ENCODE measurements at places on chromosomes 11 and 22. TPM values are rescaled to one million over a fixed set of nuclear protein-coding genes. Genes with fewer than 3 reads are reported as not detected.
A peak's percentile ranks its signal among the peaks of the same experiment; 100 is the strongest.

DNA sequence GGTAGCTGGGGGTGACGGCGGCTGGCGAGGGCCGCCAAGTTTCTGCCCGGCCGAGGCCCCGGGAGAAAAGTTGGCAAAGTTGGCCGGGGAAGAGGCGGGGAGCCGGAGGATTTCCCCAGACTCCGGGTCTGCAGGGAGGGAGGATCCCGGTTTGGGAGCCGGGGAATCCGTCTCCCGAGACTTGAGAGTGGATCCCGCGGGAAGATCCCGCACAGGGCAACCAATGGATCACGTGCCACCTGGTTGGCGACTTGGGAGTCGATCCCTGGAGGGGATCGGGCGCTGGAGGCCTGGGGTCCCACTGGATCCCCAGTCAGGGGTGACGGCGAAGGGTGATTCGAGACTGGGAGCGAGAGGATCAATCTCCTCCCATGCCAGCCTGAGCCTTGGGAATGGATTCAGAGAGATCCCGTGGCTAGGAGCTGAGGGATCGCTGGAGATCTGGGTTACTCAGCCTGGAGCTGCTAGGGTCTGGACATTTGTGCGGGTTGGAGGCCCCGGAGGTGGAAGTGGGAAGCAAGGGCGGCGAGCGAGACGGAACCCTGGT lies 394 bp downstream of the KIAA1671 start:
- DNase-seq = no peak

DNA sequence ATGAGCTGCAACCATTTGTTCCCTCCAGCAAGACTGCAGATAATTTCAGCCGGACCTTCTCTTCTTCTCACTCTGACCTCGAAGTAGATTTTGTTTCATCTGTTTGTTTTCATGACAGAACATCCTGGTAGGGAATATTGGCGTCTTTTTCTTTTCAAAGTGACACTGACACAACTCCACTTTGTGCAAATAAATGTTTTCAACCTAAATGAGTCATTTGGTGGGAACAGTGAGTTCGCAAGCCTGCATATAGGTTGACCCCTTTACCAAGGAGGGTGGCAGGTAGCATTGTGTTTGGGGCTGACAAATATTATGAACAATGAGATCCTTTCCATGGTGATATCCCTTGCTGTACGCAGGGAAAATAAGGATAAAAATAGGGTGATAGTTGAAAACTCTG lies 55.0 kb downstream of the LARGE1 start:
- DNase-seq = no peak

DNA sequence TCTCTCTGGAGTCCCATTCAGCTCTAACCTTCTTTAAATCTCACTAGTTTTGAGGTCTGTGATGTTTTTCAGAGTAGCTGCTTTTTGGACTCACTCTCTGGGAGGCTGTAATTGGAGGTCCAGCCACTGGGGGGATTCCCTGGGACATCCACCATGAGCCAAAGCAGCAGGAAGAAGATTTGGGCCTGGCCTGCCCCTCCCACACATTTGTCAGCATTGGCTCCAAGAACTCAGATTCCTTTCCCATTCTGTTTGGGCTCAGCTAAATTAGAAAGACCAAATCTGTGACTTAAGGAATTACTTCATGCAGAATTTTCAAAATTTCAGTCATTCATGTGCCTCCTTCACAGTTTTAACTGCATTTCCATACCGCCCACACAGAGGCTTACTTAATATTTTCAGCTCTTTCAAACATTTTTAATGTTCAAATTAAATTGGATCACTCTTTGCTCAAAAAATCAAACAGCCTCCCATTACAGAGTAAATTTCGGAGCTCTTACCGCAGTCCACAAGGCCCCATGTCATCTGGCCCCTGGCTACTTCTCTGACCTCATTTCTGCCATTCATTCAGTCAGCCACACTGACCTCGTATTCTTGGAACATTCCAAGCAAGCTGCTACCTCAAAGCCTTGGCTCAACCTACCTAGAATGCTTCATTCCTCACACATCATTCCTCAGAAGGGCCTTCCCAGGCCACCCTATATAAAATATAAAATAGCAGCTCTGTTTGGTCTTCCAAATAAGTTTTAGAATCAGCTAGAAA lies 54.5 kb upstream of the RRAS2 start:
- peak; percentile 71 for DNase-seq

GRCh38 chr11:76551400-76551799 lies 106.6 kb downstream of the EMSY start:
- DNase-seq = no peak

DNA sequence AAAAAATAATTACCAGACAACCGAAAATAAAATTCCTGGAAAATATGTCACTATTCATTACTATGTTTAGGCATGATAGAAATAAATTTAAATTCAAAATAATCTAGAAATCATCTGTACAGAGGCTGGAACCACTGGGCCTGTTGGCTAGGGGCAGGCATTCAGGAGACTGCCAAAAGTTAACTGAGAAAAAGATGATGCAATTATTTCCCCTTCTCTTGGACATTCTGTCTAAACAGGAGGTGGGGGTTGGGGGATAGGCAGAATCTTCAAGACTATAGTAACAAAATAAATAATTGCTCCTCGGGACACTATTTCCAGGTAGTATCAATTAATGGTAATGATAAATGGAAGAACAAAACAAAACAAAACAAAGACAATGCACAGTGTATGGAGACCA lies 14.1 kb downstream of the BTBD10 start:
- peak; percentile 26 for DNase-seq

GRCh38 chr11:115919341-115920091 lies 415.3 kb upstream of the CADM1 start:
- no peak for DNase-seq

DNA sequence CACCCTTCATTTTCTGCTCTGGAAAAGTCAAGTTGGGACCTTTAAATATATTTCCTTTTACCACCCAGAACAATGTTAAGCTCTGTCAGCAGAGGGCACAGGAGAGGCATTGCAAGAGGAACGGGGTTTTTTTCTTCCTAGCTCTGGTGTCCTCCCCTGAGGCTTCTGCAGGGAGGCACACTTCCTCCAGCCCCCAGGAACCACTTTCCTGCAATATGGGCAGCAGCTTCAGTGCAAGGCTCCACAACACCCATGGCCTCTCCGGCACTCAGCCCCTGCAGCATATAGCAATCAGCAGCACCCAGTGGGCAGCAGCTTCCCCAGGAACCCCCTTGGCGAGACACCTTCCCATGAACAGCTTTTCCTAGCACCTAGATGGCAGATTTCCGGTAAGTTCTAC lies 101.4 kb downstream of the SYT9 start:
- no peak for DNase-seq

Gene OR52J3
- not detected for total RNA-seq

DNA sequence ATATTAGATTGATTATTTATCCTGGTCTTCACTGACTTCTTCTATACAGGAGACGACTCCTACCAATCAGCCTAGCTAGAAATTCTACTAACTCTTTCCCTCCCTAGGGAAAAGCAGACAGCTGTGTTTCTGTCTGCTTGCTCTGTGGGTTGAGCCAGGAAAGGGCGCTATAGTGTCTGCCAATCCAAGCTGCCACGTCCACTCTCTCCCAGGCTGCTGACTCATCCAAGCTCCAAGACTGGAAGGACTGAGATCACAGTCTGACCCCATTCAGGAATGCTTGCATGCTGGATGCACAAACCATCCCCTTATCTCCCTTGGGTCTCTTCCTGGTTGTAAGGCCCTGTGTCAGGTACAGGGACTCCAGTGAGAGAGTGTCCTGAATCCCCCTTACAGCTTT lies 955.6 kb downstream of the OPCML start:
- no peak for DNase-seq

Gene PIWIL4
- 1.1 TPM for total RNA-seq

GRCh38 chr22:32920032-32920628 lies 118.6 kb downstream of the TIMP3 start:
- DNase-seq = peak; percentile 75

DNA sequence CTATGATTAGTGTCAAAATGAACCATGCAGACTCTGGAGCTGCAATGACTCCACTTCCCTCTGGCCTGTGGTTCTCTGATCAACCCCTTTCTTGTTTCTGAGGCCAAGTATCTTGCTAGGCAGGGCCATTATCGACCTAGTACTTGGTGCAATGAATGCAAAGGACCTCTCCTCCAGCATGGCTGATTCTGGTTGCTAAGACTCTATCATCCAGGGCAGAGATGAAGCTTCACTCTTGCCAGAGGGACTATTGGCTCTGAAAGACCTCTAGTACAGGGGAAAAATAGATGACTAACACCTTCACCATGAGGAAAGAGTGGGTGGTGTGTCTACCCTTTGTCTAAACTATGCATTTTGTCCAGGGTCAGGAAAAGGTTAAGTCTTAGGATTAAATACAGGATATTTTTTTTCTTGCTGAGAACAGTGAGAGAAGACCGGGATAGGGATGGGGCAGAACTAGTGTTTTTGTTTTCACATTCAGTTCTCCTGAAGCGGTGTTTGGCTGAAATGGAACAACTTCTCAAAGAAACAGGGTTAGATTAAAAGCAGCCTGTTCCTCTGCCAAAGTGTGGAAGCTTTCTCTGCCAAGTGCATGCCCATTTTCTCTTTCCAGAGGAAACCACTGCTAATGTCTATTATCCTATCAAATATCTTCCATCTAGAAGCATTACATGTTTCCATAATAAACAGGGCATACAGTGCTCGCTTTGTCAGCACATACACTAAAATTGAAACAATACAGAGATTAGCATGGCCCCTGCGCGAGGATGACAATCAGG lies 5.0 kb upstream of the MTFP1 start:
- DNase-seq = no peak

Gene OR8D1
- total RNA-seq = not detected

GRCh38 chr11:92396133-92396532 lies 171.5 kb downstream of the FAT3 start:
- DNase-seq = no peak

Gene NAT10
- total RNA-seq = 22.4 TPM

Gene OSBPL5
- 15.6 TPM for total RNA-seq

DNA sequence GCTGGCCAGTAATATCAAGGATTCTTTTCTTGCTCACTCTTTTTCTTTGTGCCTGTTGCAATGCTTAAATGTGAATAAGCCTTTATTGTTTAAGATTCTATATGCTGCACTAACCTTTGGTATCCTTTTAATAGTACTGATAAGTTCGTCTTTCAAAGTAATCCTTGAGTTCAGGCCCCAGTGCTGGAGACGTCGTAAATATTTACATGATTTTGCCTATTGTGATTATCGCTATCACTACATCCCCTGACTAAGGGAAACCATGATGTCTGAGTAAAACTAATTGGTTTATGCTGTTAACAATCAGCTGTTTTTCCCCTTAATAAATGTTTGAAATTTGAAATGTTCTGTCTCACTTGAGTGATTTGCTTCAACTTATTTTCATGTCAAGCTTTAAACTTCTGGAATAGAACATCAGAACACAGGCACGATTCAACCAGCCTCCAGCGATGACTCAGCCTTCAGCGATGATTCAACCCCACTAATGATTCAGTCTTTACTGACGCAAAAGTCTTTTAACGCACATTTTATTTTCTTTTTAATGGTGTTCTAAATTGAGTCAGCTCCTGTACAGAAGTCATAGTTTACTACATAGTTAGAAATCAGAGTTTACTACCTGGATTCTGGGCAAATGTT lies 3.9 kb downstream of the HTATIP2 start:
- DNase-seq = no peak

- peak; percentile 65 for DNase-seq
Measured at GRCh38 chr11:108967571-108967970, 302.7 kb downstream of the DDX10 start.

GRCh38 chr11:72226701-72227100 lies 2.1 kb downstream of the INPPL1 start:
- no peak for DNase-seq

All from right cardiac atrium (tissue), 5 donors.